HS-27A (cell line): ENCODE measurements at places on chromosomes 4 and X.
A peak's percentile ranks its signal among the peaks of the same experiment; 100 is the strongest.

GRCh38 chr4:177283167-177283566 is 26.5 kb upstream of the NEIL3 start:
- DNase-seq: peak; percentile 3

DNA sequence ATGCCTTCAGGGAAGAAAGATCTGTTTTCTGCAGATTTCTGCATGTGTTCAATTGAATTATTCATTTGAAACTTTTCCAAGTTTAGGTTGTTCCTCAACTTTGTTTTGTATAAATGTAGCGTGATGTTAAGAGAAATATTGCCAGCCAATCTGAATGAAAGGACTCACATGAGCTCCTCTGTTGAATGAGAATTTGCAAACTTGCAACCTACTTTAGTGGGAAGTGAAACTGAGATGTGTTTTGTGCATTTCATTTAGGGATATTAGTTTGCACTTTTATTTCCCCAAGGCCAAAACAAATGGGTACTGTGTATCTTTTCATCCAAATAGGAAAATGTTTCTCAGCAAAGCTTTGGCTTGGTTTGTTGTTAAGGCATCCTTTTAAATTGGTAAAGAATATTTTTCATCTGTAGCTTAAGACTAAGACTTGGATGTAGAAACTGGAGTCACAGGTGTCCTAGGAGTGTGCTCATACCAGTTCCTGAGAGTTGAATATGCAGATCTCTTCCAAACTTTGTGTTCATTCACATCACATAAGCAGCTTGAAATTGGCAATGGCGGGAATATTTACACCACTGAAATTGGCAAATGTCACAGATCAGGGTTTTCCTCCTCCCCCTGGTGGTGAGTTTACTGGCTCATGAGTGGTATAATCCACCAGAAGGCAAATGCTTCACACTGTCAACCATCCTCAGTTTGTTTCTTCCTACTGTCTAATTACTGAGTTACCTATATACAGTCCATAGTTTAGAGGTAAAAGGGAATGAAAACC is 193.6 kb upstream of the BANK1 start:
- no peak for DNase-seq

DNA sequence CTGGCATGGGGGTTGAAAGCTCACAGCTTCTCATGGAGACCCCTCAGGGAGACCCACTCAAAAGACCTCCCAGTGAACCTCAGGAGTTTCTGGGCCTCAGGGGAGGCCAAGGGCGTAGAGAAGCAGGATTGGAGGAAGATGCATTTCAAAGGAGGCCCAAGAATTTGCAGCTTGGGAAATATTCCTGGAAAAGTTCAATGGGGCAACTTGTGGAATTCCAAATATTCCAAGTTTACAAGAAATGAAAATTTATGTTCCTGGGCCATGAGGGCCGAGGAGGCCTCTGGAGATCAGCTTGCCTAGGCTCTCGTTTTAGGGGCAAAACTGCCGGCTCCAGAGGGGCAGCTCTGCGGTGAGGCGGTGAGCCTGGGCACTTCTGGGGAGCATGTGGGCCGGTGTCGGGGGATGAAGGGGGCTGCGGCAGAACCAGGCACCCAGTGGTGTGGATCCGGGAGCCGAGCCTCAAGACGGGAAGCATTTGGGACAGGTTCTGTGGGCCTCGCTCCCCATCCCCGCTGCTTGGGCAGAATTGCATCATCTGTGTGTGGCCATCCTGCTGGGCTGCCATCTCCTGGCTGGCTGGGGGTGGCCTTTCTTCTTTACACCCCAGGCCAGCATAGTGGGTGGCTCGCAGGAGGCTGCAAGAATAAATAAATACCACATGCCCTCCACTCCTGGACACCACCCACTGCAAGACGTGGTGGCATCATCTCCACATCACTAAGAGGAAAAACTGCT is 54.6 kb upstream of the GPR78 start:
- DNase-seq: peak; percentile 65

GRCh38 chr4:52366621-52367020 is 292.5 kb downstream of the USP46 start:
- DNase-seq: no peak

DNA sequence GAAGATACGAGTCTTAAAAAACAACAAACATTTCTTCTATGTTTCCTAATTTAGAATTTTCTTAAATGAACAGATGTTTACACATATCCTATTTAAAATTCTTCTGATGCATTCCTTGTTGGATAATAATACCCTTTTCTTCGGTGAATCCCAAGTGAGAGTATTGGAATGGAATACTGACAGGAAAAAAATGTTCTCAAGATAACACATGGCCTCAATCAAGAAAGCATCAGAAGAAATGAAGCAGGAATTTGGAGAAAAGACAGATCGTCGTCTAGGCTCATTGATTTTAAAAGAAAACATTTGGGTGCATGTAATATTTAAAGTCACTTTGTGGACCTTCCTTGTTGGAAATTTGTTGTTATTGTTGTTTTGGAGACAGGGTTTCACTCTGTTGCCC is 196.9 kb upstream of the ANK2 start:
- DNase-seq: no peak

DNA sequence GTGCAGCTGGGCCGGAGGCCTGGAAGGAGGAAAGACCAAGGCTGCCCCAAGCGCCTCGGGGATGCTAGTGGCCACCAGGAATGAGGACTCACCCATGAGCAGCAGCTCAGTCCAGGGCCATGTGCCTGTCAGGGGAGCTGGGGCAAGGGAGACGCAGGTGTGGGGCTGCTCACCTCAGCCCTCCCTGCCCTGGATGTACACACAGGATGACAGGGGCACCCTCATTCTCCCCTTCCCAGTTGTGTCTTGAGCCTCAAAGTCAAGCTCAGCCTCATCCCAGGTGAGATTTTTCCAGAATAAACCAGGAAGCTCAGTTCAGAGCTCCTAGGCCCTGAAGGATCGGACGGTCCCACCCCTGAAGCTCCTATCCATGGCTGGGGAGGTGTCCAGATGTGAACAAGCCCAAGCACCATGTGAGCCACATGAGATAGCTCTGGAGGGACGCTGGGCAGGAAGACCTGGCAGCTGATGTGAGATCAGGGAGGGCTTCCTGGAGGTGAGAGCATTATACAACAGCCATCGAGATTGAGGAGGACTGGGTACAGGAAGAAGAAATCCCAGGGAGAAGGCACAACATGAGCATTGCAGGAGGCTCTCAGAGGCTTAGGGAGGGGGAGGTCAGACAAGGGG is 23.0 kb downstream of the HTRA3 start:
- DNase-seq: no peak

- no peak for DNase-seq
These were observed 403.9 kb downstream of the PCDH7 start for GRCh38 chr4:31124008-31124585.

- DNase-seq: no peak
These were observed 66.1 kb upstream of the EFNB1 start for GRCh38 chrX:68762766-68763165.

- no peak for DNase-seq
These were observed 121.3 kb downstream of the GPR143 start for GRCh38 chrX:9644335-9644734.

DNA sequence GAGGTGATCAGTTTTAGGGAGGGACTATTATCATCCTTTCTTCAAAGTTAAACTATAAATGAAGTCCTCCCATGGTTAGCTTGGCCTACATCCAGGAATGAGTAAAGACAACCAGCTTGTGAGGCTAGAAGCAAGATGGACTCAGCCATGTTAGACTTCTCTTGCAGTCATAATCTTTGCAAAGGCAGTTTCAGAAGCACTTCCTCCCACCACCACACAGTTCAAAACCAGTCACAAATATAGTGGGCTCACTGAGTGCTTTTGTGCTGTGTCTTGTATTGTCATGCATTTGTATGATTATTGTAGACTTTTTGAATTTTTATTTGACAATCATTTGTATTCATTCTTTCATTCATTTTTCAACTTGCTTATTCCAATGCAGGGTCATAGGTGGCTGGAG is 204.5 kb downstream of the ZNF674 start:
- no peak for DNase-seq

DNA sequence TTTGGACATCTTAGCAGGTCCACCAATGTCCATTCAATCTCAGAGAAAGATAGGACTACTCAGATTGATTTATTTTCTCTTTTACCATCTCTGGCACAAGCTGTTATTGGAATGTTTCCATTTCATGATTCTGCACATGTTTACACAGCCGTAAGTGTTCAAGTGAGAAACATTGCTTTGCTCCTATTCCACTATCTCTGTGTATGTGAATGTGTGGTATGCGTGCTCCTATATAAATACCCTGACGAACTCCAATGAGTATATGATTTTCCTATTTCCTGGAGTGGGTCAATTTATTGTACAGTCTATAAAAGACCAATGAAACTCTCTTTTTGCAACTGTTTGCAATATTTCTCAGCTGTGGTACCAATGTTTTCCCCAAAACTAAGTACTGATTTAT is 221.0 kb upstream of the GALNT7 start:
- no peak for DNase-seq
